ENCODE measurements at places on chromosomes 12 and 14.
A peak's percentile ranks its signal among the peaks of the same experiment; 100 is the strongest.

- DNase-seq: no peak
Observed at GRCh38 chr12:111102102-111102739, 181.8 kb upstream of the MYL2 start.

- DNase-seq: no peak
Observed at GRCh38 chr14:65320661-65321308, 91.7 kb upstream of the FUT8 start.

- DNase-seq: no peak
Observed at GRCh38 chr14:26621807-26622560, 24.2 kb upstream of the NOVA1 start.

DNA sequence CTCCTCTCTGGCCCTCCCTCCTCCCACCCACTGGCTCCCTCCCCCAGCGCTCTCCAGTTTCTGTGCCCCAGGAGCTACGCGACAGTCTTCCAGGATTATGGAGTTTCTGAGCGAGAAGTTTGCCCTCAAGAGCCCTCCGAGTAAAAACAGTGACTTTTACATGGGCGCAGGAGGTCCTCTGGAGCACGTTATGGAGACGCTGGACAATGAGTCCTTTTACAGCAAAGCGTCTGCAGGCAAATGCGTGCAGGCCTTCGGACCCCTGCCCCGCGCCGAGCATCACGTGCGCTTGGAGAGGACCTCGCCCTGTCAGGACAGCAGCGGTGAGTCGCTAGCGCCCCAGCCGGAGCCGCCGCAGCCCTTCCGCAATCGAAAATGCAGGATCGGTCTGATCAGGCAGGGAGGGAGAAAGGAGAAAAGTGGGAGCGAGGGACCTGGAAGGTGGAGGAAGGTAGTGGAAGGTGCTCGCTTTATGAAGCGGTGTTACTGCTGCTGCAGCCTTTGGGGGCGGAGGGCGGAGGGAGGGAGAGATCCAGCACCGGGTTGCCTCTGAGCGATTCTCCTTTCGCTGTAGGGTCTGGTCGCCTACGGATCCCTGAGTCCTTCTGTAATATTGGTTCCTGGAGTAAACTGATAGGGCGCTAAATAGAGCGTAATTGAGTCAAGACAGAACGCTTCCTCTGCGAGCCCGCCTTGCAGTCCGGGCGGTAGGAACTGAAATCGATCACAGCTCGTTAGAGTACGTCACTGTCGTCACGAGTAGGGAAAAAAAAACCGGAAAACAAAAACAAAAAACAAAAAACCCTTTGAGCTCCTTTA, at the start of gene ALX1:
ALX1 (plus strand) TSS at position 56 of the 819 bp plus-strand sequence; CDS start at position 98, 42 bp downstream.
- peak; percentile 73 for DNase-seq

GRCh38 chr14:58656671-58657411, 19.1 kb downstream of the DACT1 start:
- DNase-seq: no peak

GRCh38 chr12:3476403-3476802, 14.6 kb upstream of the PRMT8 start:
- no peak for DNase-seq

All from H7 (cell line).